ENCODE measurements at places on chromosomes 1 and 21. TPM values are rescaled to one million over a fixed set of nuclear protein-coding genes. Genes with fewer than 3 reads are reported as not detected.

HAO2 gene
- polyA plus RNA-seq: not detected

GJA4 gene
- polyA plus RNA-seq: not detected

LYPD8 gene
- polyA plus RNA-seq: 0.12 TPM

ADGRB2 gene
- polyA plus RNA-seq: 6.6 TPM

PLA2G2C gene
- not detected for polyA plus RNA-seq

TBX15 gene
- polyA plus RNA-seq: not detected

GABRD gene
- 0.38 TPM for polyA plus RNA-seq

PODN gene
- polyA plus RNA-seq: not detected

TARS2 gene
- 21.0 TPM for polyA plus RNA-seq

LIN28A gene
- 0.03 TPM for polyA plus RNA-seq

SWT1 gene
- polyA plus RNA-seq: 1.3 TPM

FCN3 gene
- not detected for polyA plus RNA-seq

SYPL2 gene
- 0.05 TPM for polyA plus RNA-seq
